ENCODE measurements at places on chromosomes 7 and 10.

- DNase-seq: no peak
These were observed 7.3 kb downstream of the ZNF503 start for GRCh38 chr10:75394221-75394620.

GRCh38 chr7:134705716-134706115, 59.1 kb downstream of the BPGM start:
- DNase-seq: no peak

DNA sequence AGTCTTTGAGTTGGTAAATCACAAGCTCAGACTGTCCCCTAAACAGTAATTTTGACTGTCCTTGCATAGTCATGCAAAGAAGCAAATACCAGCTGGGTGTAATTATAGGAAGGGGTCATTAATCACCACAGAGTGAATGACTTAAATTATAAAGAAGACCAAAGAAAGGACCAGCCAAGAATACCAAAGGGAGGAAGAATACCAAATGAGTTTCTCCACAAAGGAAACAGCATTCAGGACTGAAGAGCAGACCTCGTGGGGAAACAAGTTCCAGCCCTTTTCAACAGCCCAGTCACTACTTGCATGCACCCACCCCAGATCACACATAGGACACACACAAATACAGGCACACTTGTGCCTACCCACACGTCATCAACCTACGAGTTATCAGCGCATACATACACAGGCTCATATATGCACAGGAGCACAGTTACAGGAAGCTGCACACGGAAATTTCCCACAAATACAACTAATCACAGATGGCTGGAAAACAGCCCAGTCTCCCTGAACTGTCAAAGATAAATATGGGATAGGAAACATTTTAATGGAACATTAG, 77.6 kb downstream of the DENND2A start:
- peak; percentile 31 for DNase-seq

GRCh38 chr10:107727767-107728317, 563.3 kb upstream of the SORCS1 start:
- no peak for DNase-seq

DNA sequence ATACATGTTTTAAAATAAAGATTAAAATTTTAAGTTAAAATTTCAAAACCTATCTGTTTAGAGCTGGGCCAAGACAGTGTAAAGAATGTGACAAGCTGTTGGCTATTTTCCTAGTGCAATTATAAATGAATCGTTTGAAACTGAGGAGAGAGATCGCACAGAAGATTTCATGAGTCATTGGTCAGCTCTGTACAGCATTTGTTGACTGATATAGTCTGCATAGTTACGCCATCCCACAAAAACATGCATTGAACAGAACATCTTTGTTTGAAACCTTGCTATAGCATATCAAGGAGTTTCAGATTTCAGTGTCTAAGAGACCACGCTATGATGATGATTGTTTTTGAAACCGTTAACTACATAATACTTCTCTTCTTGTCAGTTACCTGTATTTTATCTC, 1.3 kb upstream of the C10orf67 start:
- DNase-seq: no peak

- DNase-seq: peak; percentile 7
These were observed 144.2 kb downstream of the JCAD start for GRCh38 chr10:29914986-29915785.
